Non-pigmented ciliary epithelial cell (primary cell): ENCODE measurements at places on chromosomes 6 and 20.

GRCh38 chr20:33552519-33552918, 62.6 kb downstream of the CBFA2T2 start:
- no peak for DNase-seq

GRCh38 chr6:24655215-24655614, 9.2 kb upstream of the KIAA0319 start:
- no peak for DNase-seq

DNA sequence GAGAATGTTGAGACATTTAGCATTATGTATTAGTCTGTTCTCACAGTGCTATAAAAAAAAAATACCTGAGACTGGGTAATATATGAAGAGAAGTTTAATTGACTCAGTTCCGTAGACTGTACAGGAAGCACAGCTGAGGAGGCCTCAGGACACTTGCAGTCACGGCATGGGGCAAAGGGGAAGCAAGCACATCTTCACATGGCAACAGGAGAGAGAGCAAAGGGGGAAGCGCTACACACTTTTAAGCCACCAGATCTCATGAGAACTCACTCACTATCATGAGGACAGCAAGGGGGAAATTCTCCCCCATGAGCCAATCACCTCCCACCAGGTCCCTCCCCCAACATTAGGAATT, 26.8 kb upstream of the TFAP2A start:
- DNase-seq: no peak

DNA sequence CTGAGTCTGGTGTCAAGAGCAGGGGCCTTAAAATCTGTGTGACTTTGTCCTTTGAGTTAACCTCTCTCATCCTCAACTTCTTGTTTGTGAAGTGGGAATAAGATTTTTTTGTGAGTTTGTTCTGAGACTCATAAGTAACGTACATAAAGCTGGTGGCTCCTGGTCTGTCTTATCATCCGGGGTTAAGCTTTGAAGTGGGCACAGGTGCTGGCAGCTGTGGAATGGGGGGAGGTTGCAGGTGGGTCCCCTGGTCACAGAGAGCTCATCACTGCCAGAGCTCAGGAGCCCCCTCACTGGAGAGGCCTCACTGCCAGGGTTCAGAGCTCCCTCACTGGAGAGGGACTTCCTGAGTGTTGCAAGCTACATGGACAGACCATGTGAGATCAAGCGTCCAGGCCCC, 174.1 kb downstream of the NRN1 start:
- DNase-seq: no peak

- no peak for DNase-seq
These were observed 395.3 kb downstream of the TBC1D32 start for GRCh38 chr6:120938876-120939472.

DNA sequence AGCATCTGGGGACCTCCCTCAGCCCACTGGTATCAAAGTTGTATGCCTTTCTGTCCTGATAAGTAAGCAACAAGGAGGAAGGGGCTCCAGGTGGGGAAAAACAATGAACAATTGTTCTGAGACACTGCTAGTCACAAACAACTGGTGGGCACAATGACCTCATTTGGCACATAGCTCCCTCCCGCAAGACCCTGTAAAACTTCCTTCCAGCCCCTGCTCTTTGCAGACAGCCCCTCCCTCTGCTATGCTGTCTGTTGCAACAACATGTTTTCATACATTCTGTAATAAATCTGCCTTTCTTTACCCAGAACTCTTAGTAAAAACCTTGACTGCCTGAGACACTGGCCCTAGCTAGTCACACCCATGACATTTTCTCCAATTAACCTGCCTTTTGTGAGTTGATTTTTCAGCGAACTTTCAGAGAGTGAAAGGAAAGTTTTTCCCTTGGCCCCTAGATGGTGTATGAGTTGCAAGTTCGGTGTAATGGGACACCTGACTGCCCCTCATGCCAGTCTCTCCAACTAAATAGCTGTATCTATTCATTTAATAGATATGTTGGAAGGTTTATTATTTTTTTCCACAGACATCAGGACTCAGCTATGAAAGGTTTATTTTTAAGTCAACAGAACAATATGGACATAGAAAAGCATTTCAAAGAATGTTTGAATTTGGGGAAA, 142.3 kb upstream of the SLC22A16 start:
- no peak for DNase-seq

- DNase-seq: no peak
These were observed at the start of gene OCSTAMP for GRCh38 chr20:46550461-46550860. Gene OCSTAMP (minus strand): TSS chr20:46550654. CDS start chr20:46550560, 94 bp downstream.

DNA sequence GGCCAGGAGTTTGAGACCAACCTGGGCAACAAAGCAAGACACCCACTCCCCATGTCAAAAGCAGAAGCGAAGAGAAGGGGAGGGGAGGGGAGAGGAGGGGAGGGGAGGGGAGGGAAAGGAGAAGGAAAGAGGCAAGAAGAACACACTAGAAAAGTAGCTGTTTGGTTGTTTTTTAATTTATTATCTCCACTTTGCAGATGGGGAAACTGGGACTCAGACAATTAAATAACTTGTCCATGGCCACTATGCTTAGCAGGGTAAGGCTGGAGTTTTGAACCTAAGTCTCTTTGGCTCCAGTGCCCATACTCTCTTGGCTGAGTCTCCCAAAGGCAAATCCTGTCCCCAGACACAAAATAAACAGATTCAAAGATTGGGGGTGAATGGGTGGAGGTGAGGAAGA, 12.4 kb upstream of the GHRH start:
- DNase-seq: no peak

DNA sequence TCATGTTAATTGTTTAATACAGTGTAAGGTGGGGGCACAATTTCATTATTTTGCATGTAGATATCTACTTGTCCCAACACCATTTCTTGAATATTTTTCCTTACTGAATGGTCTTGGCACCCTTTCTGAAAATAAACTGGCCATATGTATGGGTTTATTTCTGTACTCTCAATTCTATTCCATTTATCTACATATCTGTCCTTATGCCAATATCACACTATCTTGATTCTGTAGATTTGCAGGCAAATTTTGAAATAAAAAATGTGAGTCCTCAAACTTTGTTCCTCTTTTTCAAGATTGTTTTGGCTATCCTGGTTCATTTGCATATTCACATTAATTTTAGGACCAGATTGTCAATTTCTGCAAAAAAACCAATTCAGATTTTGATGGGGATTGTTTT, 34.8 kb downstream of the SCGN start:
- DNase-seq: no peak

GRCh38 chr6:105369145-105369544, 33.7 kb downstream of the PREP start:
- DNase-seq: no peak

DNA sequence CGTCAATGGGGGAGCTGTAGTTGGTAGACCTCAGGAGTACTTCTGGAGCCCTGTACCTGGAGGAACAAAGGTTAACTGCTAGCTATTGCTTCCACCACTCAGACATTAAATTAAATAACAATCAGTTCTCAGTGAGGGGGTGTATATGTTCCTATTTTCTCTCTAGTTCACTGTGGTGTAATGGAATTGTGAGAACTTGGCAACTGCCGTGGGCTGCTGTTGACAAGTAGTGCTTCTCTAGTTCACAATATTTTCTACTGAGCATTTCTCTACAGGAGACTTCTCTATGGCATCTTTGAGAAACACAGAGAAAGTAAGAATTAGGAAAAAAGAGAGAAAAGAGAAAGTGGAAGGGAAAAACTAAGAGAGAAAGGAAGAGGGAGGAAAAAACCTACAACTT, 23.4 kb upstream of the GSTA4 start:
- DNase-seq: no peak
